ENCODE measurements at places on chromosomes 4 and X.

DNA sequence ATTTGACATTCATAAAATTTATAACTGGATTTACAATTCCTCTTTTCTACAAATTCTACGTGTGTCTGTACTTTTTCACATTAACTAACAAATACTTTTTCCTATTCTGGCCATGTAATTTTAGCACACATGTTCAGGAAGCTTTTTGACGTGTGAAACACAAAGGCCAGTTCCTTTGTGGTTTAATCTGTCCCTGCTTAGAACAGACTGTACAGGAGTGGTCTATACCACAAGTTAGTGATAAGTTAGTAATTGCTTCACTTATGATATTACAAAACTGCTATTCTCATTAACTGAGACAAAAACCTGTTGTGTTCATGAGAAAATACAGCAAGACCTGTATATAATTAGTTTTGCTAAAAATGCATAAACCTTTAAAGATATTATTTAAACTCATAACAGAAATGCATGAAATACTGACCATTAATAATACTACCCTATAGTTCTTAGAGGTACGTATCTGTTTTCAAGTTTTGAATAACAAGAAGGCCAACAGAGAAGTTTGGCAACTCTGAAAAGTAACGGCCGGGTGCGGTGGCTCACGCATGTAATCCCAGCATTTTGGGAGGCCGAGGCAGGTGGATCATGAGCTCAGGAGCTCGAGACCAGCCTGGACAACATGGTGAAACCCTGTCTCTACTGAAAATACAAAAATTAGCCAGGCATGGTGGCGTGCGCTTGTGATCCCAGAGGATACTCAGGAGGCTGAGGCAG lies 13.7 kb upstream of the AREG start:
- DNase-seq: no peak

DNA sequence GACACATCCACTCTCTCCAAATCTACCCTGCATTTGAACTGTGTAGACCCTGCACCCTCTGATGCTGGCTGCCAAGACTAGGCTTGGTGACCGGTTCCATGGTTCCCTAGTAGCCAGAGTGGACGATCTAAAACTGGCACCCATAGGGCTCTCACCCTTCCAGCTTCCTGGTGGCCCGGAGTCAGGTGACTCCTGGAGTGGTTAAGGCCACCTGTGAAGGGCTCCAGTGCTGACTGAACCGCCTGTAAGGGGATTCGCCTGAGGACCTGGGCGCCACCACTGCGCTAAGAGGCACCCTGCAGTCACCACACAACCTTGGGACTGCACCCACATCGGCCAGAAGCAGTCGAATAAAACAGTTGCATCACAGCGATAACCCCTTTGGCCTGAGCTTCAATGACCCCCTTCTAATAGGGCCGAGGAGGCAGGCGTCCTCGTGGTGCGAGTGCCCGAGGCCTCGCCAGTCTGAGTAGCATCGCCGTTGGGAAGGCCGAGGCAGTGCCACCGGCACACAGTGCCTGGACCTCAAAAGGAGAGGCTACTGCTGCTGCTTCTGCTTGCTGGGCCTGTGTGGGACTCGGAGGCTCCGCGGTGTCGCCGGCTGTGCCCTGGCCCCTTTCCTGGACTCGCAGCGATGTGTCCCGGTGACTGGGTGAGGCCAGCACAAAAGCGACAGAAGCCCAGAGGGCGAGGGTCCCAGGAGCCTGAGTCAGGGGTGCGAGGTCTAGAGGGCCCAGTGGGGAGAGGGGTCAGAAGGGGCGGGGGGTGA lies 6.5 kb downstream of the HMX1 start:
- DNase-seq: no peak

DNA sequence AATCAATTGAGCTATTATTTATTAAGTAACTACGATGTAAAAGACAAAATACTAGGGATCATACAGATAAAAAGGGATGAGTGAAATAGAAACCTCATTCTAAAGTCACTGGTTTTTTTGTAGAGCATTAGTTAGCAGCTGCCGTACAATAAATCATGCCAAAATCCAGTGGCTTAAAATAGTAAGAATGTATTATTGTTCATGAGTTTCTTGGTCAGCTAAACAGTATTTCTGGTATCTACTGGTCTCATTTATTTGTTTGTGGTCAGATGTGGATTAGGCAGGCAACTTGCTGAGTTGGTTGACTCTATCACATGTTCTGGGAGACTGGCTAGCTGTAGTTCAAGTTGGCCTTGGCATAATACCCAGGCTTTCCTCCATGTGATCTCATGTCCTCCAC lies 667.3 kb downstream of the GALNTL6 start:
- DNase-seq: no peak

- no peak for DNase-seq
Observed at GRCh38 chrX:11619441-11619840, 46.3 kb downstream of the ARHGAP6 start.

- no peak for DNase-seq
Observed at GRCh38 chrX:107700790-107701189, 72.5 kb downstream of the PRPS1 start.

GRCh38 chr4:53830511-53830910 lies 233.9 kb downstream of the CHIC2 start:
- DNase-seq: no peak

- no peak for DNase-seq
Observed at GRCh38 chrX:8939322-8939721, 94.6 kb downstream of the FAM9B start.

GRCh38 chr4:156036496-156036895 lies 82.8 kb upstream of the CTSO start:
- DNase-seq: no peak

GRCh38 chr4:158182736-158183135 lies 9.9 kb upstream of the GASK1B start:
- no peak for DNase-seq

DNA sequence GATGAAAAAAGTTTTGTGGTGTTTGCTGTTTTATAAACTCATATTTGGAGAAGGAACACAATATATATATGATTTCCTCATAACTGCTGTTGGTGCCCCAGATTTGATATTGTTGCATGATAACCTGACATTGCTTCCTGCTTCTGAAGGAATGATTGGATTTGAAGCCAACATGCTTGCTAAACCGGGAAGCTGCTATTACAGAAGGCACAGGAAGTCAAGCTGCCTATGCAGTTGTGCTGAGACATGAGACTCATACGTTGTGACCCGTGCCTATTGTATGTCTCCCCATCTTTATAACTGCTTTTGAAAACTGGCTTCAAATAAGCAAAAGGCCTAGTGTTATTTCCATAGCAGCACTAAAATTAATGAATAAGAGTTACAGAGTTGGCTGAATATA lies 32.9 kb downstream of the GAB1 start:
- no peak for DNase-seq

GRCh38 chr4:2932321-2932950 lies 30.8 kb downstream of the NOP14 start:
- no peak for DNase-seq

DNA sequence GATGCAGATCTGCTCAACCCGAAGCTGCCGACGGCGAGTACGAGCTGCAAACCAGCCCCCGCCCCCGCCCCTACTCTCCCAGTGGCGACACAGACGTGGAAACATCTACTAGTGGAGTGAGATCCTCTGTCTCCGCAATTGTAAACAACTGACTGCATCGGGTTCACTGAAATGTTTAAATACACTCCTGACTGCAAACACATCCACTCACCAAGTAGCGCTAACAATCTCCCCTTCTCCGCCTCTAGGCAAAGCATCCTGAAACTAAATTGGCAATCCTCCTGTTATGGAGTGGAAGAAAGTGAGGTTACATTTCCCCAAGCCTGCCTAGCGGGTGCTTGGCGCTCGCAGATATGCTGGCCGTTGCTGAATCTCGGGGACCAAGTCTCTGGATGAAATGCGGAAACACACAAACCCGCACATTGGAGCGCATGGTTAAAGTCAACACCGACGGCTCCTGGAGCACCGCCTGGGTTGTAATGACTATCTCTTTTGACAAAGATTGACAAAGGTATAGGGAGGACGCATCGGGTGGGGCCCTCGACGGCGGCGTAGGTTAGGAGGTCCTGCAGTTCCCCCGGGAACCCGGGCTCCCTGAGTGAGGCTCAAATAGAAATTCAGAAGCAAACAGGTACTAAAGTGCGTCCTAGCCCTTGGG lies 117.0 kb upstream of the TEX13C start:
- peak; percentile 0 for DNase-seq

GRCh38 chrX:135520553-135521404 lies at the start of gene INTS6L:
Gene INTS6L, plus strand, starts transcription at chrX:135520660. Its CDS starts 333 bp downstream, at chrX:135520993.
- peak; percentile 80 for DNase-seq

- no peak for DNase-seq
Observed at GRCh38 chr4:122701061-122701460, 31.4 kb upstream of the BBS12 start.

- DNase-seq: no peak
Observed at GRCh38 chr4:1797861-1798579, 4.9 kb downstream of the FGFR3 start.

DNA sequence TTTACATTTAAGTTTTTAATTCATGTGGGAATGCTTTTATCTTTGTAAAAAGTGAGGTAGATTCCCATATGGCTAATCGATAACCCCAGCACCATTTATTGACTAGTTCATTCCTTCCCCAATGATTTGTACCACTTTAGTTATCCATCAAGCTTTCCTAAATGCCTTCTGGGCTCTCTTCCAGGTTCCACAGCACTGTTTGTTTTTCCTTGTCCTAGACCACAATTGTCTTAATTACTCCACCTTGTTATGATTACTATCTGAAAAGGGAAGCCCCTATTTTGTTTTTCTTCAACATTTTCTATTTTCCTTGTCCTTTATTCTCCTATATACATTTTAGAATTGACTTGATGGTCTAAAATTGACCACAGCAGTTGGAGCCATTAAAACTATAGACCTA lies 48.5 kb upstream of the GPRIN3 start:
- no peak for DNase-seq
